ENCODE measurements at places on chromosomes 13 and 19.

DNA sequence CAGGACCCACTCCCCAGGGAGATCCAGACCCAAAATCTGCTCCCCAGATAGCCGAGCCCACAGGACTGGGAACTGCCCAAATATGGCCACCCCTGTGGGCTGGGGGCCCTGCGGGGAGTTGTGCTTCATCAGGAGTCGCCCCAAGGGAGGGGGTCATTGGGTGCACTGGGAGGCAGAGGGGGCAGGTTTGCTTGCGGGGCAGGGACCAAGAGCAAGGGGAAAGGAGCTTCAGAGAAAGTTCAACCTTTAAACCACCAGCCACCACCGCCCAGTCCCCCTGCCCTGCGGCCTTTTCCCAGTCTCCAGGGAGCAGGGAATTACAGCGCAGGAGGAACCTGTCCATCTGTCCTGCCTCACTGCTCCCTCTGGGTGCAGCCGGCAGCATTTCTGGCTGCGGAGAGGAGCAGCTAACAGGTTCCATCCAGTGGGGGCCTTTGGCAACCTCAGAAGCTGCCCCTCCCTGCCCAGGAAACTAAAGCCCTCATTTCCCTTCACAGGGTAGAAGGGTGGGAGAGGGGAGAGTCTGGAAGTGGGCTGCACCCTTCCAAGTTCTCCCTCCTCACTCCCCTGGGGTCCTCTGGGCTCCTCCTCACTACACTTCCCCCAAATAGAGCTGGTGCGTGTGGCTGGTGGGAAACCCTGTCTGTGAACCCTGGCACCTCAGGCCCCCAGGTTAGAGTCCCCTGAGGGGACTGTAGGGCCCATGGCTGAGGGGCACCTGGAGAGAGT lies 13.8 kb upstream of the ASF1B start:
- DNase-seq, result no peak

- no peak for DNase-seq
Measured at GRCh38 chr13:113337556-113337955, 26.4 kb downstream of the GRTP1 start.

GRCh38 chr13:41345165-41345913 lies 34.3 kb downstream of the NAA16 start:
- no peak for DNase-seq

- DNase-seq, result no peak
Measured at GRCh38 chr13:60435762-60436374, 38.8 kb downstream of the TDRD3 start.

- DNase-seq, result no peak
Measured at GRCh38 chr19:47190167-47190727, 40.8 kb downstream of the BBC3 start.

DNA sequence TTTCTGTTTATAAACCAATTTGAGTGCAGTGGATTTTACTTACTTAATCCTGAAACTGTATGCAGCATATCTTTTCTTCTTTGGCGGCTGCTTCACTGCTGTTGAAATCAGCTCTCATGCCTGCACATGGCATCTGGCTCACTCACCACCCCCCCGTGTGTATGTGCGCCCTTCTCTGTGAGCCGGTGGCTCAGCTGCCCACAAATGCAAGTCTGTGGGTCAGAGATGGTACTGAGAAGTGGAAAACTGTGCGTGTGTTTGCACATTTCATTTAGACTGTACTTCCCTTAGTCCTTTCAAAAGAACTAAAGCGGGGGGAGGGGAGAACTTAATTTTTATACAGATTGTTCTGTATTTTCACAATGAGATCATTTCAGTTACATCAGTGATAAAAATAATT lies 307.6 kb downstream of the SHISA2 start:
- DNase-seq, result no peak

DNA sequence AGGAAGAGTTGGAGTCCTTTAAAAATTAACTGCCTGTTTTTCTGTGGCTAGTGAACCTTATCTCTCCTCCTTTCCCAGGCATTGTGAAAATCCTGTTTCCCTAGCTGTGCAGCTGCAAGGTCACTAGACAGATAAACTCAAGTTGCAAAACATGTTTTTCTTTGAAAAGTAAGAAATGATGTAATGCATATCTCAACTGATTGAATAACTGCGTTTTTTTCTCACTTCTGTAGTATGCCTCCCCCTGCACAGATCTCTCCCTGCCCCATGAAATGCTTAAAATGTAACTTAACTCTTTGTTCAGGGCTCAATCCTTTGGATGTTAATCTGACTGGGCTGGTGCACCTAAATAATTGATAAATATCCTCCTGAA lies 27.7 kb upstream of the CYSLTR2 start:
- no peak for DNase-seq

DNA sequence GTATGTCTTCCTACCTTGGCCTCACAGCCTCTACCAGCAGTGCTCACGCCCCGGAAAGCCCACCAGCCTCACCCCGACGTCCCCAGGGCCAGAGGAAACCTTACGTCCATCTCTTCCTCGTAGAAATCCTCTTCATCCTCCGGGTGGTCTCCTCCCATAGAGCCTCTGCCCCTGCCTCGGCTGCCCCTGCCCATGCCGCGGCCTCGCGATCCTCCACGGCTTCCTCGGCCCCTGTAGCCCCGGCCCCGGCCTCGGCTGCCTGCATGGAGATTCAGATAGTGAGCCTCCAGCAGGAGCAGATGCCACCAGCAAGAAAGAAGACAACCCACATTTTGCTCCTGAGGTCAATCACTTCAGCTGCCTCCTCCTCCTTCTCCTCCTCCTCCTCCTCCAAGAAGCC lies 27.3 kb downstream of the ZC3H4 start:
- DNase-seq, result no peak

DNA sequence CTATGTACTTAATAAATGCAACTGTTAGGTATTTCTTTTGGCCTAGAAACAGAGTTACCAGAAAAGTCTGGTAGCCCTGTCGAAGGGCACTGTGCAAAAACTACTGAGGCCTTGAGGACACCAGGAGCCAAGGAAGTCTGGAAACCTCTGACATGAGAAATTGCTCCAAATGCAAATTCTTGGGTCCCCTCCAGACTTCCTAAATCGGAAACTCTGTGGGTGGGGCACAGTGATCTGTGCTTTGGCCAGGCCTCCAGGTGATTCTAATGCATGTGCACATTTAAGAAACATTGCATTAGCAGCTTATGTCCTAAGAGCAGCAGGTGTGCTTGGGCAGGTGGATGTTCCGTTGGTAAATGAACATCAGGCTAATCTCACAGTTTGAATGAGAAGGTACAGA lies 50.0 kb downstream of the STARD13 start:
- no peak for DNase-seq

GRCh38 chr13:42048342-42048683 lies at the start of gene DGKH:
TSS of gene DGKH (plus strand) at chr13:42048648. CDS start at chr13:42048774, 126 bp downstream.
- no peak for DNase-seq

DNA sequence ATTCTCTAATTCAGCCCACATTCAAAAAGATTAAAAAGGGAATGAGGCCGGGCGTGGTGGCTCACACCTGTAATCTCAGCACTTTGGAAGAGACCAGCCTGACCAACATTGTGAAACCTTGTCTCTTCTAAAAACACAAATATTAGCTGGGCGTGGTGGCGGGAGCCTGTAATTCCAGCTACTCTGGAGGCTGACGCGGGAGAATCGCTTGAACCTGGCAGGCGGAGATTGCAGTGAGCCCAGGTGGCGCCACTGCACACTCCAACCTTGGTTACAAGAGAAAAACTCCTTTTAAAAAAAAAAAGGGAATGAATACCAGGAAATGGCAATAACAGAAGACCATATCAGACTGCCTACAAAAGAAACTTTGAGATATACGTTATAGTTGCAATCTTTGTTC lies 1244.5 kb downstream of the PCDH9 start:
- DNase-seq, result no peak

DNA sequence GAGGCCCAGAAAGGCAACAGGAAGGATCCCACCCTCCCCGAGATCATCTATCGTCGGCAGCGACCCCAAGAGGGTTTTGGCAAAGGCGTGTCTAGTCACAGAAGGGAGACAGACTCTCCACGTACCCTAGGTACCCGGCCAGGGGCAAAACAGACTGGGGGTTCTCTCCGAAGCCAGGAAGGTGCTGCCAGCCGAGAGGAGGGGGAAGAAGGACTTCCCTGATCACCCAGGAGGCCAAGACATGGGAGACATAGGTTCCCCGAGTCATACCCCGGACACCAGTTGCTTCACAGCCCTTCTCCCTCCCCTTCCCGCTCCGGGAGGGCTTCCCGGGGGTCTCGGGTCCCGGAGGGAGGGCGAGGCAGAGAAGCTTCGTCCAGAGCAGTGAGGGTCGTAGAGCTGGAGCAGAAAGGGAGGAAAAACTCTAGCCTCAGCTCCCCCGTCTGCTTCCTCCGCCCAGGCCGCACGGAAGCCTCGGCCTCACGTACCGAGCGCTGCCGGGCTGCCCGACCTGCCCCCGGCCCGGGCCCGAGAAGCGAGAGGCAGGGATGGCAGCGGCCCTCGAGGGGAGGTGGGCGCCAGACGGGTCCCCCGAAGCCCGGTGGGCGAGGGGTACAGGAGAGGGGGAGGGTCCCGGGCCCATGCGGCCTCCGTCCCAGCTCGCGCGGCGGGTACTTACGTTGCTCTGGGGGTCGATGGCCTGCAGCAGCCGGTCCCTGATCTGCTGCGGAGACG lies 644 bp downstream of the MED26 start:
- DNase-seq, result no peak

DNA sequence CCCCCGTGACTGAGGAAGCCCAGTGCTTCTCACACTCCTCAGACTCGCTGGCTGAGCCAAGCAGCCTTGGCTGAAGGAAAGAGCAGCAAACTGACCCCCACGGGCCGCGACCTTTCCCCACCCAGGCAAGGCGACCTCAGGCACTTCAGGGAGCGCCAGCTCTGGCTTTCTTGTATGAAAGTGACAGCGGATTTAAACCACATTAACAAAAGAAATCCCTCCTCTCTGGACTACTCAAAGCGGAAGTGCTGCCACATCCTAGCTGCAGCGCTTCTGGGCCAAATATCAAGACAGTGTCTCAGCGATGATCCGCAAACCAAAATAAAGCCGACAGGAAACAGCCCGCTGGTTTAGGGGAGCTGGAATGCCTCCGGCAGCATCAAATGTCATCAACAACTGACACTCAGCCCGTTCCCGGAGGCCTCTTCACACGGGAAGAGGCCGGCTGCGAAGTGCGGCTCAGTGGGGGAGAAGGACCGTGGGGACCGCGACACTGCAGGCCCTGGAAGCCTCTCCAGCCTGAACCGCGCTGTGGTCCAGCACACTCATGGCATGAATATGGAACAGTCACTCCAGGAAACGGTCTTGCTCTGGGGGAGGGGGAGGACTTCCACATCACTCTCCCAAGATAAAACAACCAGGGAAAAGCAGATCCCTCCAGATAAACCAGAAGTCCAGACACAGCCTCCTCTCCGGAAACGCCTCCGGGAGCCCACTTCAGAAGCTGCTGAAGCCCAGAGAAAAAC lies 1.4 kb downstream of the RASA3 start:
- DNase-seq, result no peak

- DNase-seq, result no peak
Measured at GRCh38 chr19:50759886-50760285, 10.4 kb upstream of the GPR32 start.

- no peak for DNase-seq
Measured at GRCh38 chr13:102846261-102847015, 606 bp downstream of the ERCC5 start.

DNA sequence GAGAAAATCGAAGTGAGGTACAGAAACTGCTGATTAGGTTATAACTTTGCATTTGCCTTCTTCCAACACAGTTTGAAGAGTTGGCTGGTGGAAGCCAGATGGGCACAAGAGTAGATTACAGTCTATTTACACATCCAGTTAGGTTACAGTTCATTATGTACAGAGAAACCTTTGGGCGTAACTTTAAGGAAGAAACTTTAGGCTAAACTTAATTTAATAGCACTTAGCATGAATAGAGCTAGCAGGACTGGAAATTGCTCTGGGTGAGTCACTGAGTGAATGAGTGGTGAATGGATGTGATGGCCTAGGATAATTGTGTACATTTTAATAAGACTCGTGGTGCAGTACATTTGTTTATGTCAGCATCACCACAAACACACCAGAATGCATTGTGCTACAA lies 62.9 kb upstream of the KLHL1 start:
- DNase-seq, result no peak

DNA sequence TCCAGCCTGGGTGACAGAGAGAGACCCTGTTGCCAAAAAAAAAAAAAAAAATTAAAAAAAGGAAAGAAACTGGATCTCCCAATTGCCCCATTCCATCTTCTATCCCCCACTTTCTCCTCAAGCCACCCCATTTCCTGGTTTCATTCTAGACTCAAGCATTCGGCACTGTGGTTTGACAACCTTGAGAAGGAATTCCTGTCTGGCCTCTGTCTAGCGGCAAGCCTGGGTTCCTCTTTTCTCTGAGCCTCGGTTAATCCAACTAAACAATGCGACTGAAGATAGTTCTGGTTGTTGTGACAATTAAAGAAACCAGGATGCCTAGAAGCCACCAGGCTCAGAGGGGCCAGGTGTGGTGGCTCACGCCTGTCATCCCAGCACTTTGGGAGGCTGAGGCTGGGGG lies 3.3 kb upstream of the C3 start:
- DNase-seq, result no peak

DNA sequence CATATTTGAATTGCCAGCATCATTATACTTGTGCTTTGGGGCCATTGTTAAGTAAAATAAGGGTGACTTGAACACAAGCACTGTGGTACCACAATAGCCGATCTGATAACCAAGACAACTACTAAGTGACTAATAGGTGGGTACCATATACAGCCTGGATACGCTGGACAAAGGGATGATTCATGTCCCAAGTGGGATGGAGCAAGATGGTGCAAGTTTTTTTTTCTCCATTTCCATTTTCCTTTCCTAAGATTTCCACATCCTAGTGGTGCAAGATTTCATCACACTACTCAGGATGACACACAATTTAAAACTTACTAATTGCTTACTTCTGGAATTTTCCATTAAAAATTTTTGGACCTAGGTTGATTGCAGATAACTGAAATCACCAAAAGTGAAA lies 15.1 kb downstream of the BRCA2 start:
- DNase-seq, result no peak

- no peak for DNase-seq
Measured at GRCh38 chr19:51800473-51801244, 5.7 kb downstream of the FPR3 start.

- DNase-seq, result no peak
Measured at GRCh38 chr19:47598407-47599349, 10.3 kb upstream of the BICRA start.

DNA sequence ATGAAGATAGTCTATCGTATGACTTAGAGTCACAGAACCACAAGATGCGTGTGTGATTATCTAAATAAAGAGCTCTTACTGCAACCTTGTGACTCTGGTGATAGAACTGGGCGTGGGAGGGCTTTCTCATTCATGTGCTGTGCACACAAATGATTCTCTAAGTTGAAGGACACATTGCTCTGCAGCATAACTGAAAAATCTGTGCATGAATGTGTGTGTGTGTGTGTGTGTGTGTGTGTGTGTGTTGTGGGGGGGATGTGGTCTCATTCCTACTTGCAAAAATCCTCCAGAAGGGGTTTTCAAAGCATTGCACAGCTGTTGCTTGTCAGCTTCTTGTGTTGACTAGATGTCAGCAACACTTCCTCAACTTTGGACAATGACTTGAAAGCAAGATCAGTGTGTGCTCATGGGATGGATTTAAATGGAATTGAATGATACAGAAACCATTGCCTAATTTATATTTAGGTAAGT lies 22.4 kb downstream of the LRCH1 start:
- DNase-seq, result no peak

GRCh38 chr19:48726556-48726955 lies 7.0 kb upstream of the MAMSTR start:
- no peak for DNase-seq

GRCh38 chr19:51082611-51083010 lies at the start of gene KLK14:
TSS of gene KLK14 (minus strand) at chr19:51082887. CDS start at chr19:51082614, 273 bp downstream.
- no peak for DNase-seq

GRCh38 chr19:56146904-56147303 lies 5.8 kb downstream of the ZNF444 start:
- DNase-seq, result no peak
